ENCODE measurements at places on chromosomes 12 and 14.

- DNase-seq: peak; percentile 56
These were observed 30.7 kb downstream of the CEP290 start for GRCh38 chr12:88111074-88111652.

GRCh38 chr12:108129017-108129812 lies at the start of gene WSCD2:
TSS of gene WSCD2 (plus strand) at chr12:108129288. CDS start at chr12:108195833, 66,545 bp downstream.
- no peak for DNase-seq

GRCh38 chr14:61281186-61281947 lies at the start of gene TMEM30B:
TSS of gene TMEM30B (minus strand) at chr14:61281338. CDS start at chr14:61281147, 191 bp downstream.
- DNase-seq: no peak

DNA sequence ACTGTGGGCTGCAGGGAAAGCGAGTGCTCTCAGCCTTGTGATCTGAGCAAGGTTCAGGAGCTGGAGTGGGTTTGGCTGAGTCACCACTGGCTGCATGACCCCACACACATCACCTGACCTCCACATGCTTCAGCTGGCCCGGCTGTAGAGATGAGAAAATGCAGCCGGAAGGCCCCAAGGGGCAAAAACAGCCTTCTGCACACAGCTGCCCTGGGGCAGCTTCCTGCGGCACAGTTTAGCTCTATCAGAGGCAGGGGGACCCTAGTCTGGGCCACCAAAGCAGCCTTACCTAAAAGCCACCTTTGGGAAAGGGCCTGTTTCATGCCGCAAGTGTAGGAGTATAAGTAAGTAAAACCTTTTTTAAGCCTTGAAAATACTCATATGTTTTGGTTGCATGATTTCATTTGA lies 123.3 kb downstream of the SSPN start:
- no peak for DNase-seq

DNA sequence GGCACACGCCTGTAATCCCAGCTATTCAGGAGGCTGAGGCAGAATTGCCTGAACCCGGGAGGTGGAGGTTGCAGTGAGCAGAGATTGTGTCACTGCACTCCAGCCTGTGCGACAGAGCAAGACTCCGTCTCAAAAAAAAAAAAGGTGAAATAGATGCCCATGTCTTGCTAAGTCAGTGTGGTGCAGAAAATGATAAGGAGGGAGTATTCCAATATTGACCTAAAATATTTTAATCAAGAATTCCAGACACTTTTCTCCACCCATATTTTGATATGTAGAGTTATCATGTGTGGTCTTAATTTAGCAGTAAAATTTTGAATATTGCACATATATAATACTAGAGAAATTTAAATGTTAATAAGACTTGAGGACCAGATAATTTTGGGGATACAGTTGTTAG lies 57.7 kb downstream of the WNK1 start:
- no peak for DNase-seq

GRCh38 chr12:47835006-47835830 lies 15.5 kb upstream of the HDAC7 start:
- DNase-seq: no peak

DNA sequence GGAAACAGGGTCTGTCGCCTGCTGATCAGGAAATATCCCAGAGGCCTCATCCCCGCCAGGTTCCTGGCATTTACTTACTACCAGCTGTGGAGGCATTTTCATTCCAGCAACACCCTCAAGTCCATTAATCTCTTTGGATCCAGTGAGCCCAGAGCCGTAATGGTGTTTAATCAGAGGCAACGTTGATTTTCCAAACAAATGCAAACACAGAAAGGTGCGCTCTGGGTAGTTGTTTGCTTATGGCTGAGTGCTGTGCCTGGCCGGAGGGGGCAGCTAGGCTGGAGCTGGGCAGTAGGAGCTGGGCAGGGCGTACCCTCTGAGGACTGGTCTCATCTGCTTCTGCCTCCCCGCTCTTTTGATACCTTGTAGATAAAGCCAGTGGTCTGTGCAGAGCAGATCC lies 110.6 kb downstream of the ADCK1 start:
- no peak for DNase-seq

DNA sequence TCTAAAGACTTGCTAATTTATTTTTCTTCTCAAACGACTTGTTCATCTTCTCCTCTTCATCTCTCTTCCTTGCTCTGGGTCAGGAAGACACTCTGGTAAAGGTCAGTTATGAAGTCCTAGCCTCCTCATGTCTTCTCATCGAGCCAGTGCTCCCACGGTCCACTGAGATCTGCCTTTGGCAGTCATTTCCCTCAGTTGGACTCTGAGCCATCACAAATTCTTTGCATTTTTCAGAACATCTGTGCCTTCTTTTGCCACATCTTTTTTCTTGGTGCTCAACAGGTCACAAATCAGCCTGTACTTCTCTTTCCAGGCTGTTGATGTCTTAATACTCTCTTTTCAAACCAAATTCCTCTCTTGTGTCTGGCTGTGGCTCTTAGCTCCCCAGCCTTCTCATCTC lies 49.7 kb downstream of the IGF1 start:
- no peak for DNase-seq

DNA sequence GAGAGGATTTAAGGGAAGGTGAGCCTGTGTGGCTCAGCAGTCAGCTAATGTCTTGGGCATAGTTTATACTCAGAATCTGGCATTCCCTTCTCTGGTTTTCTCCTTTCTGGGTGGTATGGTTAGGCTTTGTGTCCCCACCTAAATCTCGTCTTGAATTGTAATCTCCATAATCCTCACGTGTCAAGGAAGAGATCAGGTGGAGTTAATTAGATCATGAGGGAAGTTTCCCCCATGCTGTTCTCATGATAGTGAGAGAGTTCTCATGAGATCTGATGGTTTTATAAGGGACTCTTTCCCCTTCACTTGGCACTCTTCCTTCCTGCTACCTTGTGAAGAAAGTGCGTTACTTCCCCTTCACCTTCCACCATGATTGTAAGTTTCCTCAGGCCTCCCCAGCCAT lies 169.8 kb upstream of the PELI2 start:
- no peak for DNase-seq
